Hippocampal formation (tissue), 2 donors: ENCODE measurements at places on chromosomes 4 and X.
A peak's percentile ranks its signal among the peaks of the same experiment; 100 is the strongest.

DNA sequence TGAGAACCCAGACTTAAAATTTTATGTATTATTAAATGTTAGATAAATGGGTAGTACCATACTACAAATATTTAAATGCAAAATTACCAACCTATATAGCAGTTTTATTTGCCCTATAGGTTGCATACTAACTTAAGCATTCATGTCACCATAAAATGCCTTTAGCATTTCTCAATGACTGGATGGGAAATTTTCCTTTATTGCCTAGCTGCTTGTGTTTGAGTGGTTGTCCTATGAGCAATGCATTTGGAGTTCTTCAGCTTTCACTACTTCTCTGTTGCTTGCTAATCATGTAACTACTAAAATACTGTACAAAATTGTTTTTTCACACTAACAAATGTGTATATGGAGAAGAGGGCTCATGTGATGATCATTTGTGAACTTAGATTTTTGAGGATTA lies 44.2 kb upstream of the CEP135 start:
- no peak for DNase-seq

DNA sequence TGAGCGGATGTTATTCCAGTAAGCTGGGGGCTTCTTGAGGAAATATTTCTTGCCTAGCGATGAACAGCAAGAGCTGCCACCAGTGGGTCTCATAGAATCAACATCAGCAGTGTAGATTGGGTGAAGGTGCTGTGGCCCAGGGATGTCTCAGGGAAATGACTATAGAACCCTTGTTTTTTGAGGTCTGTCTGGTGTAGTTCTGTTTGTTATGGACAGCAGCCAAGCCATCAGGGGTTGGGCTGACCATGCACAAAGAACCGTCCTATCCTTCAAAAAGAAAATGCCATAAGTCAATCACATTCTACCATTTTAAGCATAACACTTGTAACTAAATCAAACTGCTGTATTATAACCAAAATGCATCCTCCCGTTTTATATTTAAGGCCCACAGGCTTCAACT lies 17.3 kb upstream of the C1GALT1C1 start:
- DNase-seq, result no peak

DNA sequence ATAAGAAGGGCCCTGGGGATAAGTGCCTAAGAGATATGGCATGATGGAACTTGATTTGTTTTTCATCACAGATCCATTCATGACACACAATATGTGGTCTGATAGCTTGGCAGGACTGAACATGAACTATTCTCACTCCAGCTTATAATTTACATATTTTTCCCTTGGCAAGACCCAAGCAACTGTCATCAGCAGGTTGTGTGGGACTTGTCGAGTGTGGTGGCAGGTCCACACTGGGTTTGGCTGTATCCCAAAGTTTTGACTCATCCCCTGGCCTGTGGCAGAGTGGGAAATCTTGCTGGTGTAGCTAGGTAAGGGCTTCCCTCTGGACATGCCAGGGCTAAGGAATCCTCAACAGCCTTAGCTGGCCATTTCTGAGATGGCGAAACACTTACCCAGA lies 81.0 kb upstream of the STIM2 start:
- no peak for DNase-seq

GRCh38 chr4:182074139-182074538 lies 169.1 kb upstream of the TENM3 start:
- DNase-seq, result no peak

DNA sequence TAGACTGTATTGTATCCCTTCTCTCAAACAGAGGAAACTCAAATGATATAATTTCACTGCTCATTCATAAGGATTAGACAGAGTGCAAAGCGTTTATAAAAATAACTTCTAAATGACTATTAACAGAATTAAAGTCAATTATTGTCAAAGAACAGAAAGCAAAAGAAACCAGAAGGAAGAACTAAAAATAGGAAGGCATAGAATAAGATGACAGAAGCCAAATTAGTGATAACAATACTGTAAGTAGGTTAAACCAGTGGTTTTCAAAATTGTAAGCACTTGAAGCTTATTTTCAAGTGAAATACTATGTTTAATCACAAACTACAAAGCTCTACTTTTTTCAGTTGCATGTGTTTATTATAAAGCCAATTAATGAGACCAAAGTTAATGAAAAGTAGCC lies 305.2 kb downstream of the PPP1R2C start:
- DNase-seq, result no peak

GRCh38 chrX:154419688-154420401 lies 8.5 kb downstream of the TAFAZZIN start:
- no peak for DNase-seq

GRCh38 chr4:11608992-11609391 lies 180.3 kb upstream of the HS3ST1 start:
- DNase-seq, result no peak

DNA sequence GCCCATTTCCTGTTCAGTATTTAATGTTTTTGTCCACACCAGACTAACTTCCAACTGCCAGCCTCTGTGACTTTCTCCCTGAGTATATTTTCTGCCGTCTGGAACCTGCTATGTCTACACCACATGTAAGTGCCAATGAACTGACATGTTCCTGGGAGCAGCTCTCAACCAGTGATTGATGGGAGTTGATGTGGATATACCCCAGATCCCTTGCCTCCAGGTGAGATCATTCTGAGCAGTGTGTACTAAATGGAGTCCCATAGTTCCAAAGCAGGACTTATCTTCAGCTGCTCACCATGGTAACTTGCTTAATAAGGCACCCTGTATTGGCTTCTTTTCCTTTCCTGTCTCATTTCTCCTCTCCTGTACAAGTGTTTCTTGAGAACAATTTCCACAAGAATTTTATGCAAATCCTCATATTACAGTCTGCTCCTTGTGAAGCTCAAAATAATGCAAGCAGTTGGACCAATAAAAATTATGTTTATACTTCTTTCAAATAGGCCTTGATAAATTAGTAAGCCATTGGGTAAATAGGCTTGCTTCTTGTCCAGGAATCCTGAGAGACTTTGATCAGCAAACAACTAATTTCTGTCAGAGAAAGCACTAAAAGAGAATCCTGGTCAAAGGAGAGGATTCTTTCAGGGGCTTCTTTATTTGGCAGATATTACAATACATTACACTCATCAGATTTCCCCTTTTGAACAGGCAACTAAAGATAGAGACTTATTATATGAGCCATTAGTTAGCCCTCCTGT lies 911.7 kb upstream of the NDST4 start:
- no peak for DNase-seq

DNA sequence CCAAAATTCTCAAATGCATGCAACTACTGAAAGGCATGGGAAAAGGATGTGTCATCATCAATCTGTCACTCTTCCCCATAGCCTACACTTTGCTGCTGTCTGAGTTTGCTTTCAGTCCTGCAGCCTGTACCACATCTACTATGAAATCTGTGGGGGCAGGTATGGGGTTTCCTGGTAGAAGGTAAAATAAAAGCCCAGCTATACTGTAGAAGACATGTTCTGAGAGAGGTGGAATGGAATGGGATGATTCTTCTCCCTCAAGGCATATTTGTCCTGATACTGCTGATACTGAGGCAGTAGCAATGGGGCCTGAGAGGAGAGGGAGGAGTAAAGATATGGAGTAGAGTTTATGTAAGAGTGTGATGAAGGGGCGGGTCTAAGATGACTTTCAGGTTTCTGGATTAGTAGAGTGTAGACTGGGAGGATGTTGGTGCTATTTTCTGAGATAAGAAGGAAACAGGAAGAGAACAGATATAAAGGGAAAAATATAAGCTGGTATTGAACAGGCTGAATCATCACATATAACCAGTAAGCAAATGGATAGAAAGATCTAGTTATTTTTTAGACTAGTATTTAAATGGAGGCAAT lies 38.7 kb upstream of the GYPA start:
- DNase-seq, result no peak

- DNase-seq, result no peak
Measured at GRCh38 chr4:182807767-182808548, 109.2 kb downstream of the DCTD start.

DNA sequence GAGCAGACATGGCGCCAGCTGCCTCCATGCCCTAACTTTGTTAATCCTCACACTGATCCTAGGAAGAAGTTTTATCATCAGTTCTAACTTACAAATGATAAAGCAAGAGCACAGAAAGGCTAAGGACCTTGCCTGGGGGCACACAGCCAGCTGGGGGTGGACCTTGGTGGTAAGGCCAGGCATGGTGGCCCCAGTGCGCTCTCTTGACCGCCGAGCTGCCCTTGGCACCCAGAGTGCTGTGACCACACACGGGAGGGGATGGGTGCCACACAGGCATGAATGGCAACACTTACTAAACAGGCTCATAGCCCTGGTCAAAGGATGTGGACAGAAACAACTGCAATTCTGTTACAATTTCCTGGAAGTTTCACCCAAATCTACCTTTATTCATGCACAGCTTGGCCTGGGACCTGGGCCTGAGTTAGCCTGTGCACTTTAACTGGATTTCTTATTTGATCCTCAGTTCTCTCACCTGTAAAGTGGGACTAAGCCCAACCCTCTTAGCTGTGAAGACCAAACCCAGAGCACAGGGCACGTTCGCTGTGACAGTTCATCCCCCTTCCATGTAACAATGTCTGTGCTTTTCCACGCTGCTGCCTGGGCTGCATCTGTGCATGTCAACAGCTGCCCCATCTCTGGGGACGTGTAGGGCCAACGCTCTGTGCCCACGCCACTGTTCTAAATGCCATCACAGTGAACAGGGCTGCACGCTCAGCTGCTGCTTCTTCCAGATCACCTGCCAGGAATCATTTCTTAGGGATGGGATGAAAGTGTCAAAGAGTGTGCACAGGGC lies 44.8 kb downstream of the ACOX3 start:
- DNase-seq, result no peak

GRCh38 chrX:8194216-8194615 lies 23.1 kb upstream of the VCX2 start:
- no peak for DNase-seq

DNA sequence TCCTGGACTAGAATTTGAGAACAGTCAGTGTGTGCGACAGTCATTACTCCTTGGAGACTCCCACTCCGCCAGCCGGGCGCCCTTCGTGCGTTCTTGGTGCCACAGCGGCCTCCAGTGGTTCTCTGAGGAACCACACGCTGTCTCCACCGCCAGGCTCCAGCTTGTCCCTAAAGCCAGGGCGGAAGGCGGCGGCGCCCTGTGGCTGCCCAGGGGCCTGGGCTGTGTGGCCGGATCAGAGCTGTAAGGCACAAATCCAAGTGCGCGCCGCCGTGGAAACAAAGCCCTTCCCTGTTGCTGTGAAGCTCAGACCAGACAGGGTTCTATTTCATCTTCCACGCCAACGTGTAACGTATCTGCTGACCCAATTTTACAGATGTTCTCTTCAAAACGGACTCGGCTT lies 34.2 kb downstream of the IDS start:
- DNase-seq, result peak; percentile 74

DNA sequence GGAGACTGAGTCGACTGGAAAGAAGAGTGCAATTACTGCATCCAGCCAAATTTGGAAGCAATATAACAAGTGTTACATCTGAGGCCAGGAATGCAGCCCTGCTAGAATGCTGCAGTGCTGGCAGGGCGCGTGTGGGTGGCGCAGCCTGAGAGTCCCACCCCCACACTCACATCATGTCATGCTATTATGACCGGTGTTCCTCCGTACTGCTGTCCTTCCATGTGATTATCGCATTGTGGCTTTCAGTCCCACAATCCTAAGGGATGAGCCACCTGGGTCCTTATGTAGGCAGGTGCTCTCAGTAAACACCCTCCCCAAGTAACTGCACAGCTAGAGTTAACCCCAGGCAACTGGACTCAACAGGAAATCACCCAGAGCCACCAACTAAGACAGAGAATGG lies 122.6 kb upstream of the CPEB2 start:
- DNase-seq, result no peak

- DNase-seq, result no peak
Measured at GRCh38 chr4:8410641-8411271, 29.8 kb downstream of the ACOX3 start.

DNA sequence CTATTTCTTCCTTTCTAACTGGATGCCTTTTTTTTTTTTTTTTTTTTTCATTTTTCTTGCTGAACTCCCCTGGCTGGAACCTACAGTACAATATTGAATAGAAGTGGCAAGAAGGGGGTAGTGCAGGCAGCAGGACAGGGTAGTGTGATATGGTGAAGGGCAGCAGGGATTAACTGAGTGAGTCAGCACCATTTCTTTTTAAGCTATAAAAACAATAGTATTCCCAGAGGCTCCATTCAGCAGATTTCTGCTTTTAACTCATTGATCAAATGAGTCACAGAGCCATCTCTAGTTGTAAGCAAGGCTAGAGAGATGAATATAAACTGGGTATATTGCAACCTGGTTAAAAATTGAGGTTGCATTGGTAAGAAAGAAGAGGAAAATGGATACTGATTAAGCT lies 53.6 kb upstream of the SETD7 start:
- DNase-seq, result no peak

DNA sequence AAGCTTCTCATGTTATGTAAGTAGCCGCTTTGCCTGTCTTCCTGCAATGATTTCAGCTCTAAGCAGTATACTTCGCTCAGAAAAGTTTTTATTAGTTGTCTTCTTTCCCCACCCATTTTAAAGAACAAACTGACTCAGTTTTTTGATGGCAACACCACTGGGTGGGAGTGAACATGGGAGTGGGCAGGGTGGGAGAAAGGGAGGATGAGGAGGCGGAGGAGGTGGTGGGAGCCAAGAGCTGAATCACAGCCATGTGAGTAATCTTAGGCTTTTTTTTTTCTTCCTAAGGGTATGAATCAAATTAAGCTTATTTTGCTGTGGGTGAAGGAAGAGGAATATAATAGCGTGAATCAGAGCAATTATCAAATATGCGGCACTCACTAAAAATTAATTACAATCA lies 574.3 kb upstream of the DIPK2B start:
- no peak for DNase-seq

- DNase-seq, result peak; percentile 19
Measured at GRCh38 chrX:87160435-87161010, 357.1 kb upstream of the KLHL4 start.

DNA sequence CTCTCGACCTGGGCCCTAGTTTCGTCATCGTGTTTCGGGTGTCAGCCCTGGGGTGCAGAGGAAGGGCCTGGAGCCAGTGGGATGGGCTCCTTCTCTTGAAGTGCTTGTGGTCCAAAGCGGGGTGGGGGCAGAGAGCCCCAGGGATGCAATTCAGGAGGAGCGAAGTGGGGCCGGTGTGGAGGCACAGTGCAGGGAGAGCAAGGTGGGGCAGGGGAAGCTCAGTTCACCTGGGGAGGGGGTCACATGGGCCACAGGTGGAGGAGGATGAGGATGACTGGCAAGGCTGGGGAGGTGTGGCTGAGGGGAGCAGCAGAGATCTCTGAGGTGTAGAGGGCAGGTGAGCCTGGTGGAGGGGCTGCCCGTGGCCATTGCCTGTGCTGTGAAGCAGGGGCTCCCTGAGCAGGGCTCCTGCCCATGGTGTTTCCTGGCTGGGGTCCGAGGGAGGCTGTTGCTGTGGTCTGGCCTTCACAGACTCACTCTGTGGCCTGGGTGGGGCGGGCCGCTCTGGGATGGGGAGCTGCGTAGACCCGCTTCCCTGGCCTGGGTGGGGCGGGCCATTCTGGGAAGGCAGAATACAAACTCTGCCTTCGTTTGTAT lies 6.9 kb downstream of the SORCS2 start:
- no peak for DNase-seq

DNA sequence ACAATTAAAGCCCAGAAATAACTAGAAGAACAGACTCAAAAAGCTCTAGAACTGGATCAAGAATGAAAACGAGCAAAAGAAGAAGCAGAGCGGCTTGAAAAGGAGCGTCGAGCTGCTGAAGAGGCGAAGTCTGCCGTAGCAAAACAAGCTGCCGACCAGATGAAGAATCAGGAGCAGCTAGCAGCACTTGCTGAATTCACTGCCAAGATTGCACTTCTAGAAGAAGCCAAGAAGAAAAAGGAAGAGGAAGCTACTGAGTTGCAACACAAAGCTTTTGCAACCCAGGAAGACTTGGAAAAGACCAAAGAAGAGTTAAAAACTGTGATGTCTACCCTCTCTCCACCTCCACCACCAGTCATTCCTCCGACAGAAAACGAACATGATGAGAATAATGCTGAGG lies 56.1 kb upstream of the PPP4R3C start:
- DNase-seq, result no peak
